ENCODE measurements at places on chromosomes 13 and 19.

- ATAC-seq, result no peak
These were observed at the start of gene ZNF418 for GRCh38 chr19:57934820-57935665. Gene ZNF418 (minus strand): TSS chr19:57935402. CDS start chr19:57933822, 1,580 bp downstream.

DNA sequence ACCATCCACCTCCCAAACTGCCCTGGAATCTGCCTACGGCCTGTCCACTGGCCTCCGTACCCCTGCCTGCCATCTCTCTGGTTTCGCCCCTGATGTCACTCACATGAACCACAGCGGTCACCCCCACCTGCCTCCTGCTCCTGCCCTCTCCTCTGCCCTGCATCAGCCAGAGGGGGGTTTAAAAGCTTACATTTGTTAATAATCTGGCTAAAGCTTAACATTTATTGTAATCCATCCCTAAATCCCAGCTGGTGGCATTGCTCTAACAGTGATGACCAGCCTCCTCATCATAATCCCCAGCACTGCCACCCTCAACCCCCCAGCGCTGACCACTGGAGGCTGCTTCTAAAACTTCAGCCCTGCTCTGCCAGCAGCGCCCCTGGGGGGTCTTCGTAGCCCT is 38.9 kb downstream of the DNM2 start:
- ATAC-seq, result no peak

GRCh38 chr13:93416736-93417355 is 190.2 kb downstream of the GPC6 start:
- no peak for ATAC-seq

- ATAC-seq, result no peak
These were observed 1080.9 kb downstream of the SLITRK5 start for GRCh38 chr13:88752041-88752440.

Measured in SK-N-SH treated with all-trans-retinoic acid at 6 μM for 48 hours (cell line).